GM13976 (cell line): ENCODE measurements at places on chromosomes 3 and 15.

DNA sequence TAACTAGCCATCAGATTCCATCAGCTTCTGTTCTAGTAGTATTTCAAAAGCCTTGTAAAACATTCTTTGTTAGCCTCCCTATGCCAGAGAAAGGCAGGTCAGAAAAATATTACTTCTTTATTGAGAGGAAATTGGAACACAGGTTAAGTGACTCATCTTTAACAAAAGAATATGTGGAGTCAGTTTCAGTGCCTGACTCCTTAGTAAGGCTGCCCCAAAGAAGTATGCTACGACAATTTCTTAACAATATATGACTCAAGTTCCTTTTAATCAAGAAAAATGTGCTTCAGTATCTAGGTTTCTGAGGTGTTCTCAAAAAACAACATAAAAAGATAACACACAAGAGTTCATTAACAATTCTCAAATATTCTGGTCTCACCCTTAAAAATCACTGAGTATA is 139.2 kb downstream of the VPS13C start:
- DNase-seq: no peak

DNA sequence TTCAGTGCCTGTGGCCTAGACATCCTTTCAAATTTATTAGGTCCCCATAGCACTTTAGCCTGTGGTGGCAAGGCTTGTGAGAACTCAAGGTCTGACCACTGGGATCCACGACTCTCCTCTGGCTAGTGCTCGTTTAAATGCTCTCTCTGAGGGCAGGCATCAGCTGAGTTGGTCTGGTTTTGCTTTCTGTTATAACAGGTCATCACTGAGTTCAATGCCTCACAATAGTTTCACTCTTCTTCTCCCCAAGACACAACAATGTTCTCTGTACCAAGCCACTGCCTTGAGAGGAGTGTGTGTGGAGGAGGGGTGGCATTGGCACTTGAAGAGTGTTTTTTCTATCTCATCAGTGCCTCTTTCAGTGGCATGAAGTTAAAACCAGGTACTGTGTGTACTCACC is 7.6 kb downstream of the OR5K4 start:
- no peak for DNase-seq

DNA sequence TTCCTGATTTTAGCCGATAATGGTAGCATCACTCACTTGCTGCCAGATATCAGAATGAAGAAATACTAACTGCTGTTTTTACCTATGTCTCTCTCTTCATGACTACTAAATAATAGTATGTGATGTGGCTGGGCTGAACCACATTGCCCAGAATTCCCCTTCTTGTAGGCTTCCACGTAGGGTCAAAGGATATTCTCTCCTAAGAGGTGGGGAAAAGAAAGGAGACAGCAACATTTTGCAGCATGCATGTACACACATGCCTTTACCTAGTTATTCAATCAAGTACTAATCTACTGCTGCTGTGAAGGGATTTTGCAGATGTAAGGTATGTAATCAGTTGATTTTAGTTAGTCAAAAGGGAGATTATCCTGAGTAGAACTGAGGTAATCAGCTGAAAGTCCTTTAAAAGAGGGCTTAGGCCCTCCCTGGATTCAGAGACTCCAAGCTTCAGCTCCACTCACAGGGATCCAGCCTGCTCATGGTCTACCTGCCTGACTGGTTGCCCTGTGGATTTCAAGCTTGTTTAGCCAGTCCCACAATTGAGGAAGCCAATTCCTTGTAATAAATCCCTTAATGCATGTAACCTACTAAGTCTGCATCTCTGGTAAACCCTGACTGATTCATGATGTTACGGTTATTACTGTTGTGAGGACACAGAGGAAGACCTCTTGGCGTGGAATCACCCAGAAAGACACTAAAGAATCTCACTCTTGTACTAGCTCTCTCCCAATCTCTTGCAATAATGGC is 20.4 kb downstream of the PLD1 start:
- no peak for DNase-seq

DNA sequence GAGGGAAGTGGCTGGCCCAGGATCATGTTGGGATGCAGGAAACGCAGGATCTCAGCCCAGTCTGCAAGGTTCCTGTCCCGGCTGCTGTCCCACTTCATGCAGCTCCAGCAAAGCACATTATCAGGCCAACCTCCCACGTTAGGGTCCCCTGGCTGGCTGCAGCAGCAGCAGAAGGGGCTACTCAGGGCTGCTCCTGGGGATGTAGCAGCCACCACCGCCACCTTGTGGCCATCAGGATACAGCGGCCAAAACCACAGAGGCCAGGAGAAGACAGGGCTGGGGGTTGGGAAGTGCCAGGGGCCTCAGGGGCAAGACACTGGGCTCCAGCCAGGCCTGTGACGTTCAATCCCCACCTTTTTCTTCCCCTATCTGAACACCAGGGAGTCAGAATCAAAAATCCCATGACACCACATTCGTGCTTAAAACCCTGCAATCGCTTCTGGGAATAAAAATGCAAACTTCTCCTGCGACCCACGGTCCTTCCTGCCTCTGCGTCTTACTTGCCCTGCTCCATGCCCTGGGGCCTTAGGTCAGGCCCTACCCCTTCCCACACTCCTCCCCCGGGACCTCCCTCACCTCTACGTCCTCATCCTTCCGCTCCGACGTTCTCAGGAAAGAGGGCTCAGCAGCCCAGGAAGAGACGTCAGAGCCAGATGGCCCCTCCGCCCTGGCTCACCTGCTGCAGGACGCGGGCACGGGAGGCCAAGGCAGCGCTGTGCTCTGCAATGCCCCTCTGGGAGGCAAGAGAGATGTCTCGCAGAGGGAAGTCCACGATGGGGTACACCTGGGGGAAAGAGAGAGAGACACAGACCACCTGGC is 21.5 kb downstream of the SSUH2 start:
- DNase-seq: peak; percentile 85

DNA sequence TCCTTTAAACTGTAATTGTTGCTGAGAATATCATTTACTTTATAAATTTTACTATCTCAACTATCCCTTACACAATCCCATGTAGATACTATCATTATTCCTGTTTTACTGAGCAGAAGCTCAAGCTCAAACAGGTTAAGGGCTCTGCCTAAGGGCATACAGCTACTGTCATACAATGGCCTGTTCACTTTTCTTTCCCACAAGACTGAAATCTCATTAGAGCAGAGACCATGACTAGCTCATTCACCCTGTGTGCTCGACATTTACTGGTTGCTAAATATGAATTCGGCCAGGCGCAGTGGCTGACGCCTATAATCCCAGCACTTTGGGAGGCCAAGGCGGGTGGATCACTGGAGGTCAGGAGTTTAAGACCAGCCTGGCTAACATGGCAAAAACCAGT is 1.6 kb upstream of the MESP2 start:
- DNase-seq: no peak

- no peak for DNase-seq
These were observed 46.0 kb downstream of the RAB11A start for GRCh38 chr15:65914981-65915925.

GRCh38 chr3:29349049-29349448 is 68.2 kb downstream of the RBMS3 start:
- no peak for DNase-seq

DNA sequence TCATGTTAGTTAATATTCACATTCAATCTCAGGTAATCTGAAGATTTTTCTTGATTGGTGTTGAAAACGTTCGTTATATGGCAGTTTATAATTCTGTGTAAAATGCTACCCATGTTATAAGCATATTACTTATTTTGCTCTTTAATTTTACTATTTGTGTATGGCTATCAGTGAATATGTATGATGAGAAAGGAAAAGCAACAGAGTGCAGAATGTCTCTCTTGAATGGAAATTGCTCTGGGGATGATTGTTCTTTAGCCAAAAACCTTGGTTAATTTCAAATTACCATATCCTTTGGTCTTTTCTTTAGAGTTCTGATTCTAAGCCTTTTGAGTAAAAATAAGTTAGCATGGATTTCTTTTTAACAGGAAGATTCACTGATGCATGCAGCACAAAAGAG is 2.5 kb downstream of the SERPINI1 start:
- DNase-seq: no peak

- no peak for DNase-seq
These were observed 22.4 kb downstream of the GYG1 start for GRCh38 chr3:149013726-149014125.

- no peak for DNase-seq
These were observed 43.6 kb upstream of the PDZRN3 start for GRCh38 chr3:73668391-73668790.

- no peak for DNase-seq
These were observed 19.7 kb downstream of the GABPB1 start for GRCh38 chr15:50335251-50335650.

- peak; percentile 95 for DNase-seq
These were observed at the start of gene ADAMTS7 for GRCh38 chr15:78811124-78811824. Gene ADAMTS7 (minus strand): TSS chr15:78811464. CDS start chr15:78811220, 244 bp downstream.

GRCh38 chr15:62983956-62984355 is 58.6 kb upstream of the TPM1 start:
- DNase-seq: no peak

- peak; percentile 95 for DNase-seq
These were observed 611 bp upstream of the LINGO1 start for GRCh38 chr15:77633134-77633912.

GRCh38 chr3:66493458-66494099 is 7.2 kb downstream of the LRIG1 start:
- no peak for DNase-seq

GRCh38 chr3:86856711-86857110 is 134.2 kb downstream of the VGLL3 start:
- DNase-seq: no peak

- no peak for DNase-seq
These were observed 407.3 kb upstream of the PPP2R3A start for GRCh38 chr3:135558150-135558783.

GRCh38 chr3:182629521-182629920 is 163.8 kb upstream of the ATP11B start:
- no peak for DNase-seq

DNA sequence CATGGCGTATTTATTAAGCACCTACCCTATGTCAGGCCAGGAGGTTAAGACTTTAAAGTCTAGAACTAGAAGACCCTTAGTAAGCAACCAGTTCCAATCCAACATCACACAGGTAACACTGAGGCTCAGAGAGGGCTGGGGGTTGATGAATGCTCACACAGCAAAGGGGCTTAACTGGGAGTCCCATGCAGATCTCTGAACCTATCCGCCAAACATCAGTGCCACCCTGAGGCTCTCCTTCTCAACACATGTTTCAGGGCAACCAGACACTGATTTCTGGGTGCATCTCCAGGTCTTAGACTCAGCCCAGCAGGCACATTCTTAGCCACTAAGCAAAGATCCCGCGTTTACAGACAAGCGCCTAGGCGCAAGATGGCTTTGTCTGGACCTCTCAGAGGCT is 92.0 kb upstream of the SLC6A11 start:
- DNase-seq: no peak

DNA sequence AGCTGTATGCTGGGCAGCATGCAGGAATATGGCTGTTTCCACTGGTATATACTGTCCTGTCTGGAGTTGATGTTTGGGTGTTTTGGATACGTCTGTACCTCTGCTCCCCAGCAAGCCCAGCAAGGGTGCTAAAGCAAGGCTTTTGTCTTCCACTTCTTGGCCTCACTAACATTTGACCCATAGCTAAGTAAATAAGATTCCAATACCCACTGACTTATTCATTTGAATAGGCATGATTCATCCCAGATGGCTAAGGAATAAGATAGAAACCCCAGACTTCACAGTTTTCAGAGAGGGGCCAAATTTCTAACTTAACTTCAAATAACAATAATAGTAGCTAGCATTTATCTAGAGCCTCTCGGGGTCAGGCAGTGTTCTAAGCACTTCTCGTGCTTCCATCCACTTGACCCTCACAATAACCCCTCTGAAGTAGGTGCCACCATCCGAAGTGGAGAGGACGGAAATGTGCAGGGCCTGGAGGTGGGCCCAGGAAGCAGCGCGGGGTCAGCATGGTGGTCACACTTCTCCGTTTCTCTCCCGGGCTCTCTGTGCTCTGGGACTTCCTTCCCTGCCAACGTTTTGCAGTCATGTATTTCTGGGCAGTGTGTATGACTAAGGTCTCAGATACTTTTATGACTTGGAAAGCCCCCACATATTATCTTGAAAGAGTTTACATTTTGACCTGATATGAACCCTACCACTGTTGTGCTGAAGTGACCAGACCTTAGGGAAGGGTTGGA is 39.3 kb downstream of the LRRK1 start:
- no peak for DNase-seq

- DNase-seq: no peak
These were observed 13.3 kb downstream of the EBLN2 start for GRCh38 chr3:73074781-73075180.

DNA sequence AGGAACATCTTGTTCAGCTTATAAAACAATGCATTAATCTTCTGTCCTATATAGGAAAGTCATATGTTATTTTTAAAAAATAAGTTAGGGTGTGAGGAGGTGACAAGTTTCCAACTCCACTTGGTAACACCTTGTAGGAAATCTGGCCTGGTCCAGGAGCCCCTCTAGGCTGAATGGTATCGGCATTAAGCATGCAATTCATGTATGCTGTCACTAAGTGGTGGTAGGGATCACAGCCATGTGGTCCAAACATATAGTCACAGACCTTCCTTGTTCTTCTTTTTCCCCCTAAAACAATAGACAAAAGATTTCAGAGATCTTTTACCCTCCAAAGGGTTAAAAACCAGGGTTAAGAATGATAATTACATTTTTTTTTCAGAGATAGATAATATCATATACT is 4.2 kb upstream of the APBA2 start:
- DNase-seq: no peak

DNA sequence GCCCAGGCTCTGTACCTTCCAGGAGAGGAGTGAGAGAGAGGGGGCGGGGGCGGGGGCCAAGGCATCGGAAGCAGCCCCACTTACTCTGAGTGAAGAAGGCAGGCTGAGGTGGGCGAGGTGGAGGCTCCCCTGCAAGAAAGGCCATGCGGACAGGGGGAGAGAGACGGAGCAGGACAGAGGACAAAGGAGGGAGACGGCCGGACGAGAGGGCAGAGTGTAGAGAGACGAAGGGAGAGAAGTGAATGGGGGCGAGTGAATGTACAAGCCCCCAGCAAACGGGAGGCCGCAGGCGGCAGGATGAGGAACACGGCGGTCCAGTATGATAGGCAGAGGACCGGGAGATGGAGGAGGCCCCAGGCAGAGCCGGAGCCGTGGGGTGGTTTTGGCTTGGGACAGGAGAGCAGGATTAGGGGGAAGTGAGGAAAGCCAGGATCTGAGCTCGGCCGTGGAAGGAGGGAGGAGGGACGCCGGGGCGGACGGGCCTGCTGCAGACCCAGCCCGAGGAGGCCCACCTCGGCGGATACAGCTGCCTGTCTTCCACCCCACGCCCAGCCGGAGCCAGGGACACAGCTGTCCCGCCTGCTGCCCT is 38.8 kb downstream of the TNK2 start:
- no peak for DNase-seq

- no peak for DNase-seq
These were observed 44.8 kb upstream of the NTRK3 start for GRCh38 chr15:88301311-88301710.

- DNase-seq: peak; percentile 23
These were observed 285.1 kb downstream of the LPP start for GRCh38 chr3:188439080-188439479.

DNA sequence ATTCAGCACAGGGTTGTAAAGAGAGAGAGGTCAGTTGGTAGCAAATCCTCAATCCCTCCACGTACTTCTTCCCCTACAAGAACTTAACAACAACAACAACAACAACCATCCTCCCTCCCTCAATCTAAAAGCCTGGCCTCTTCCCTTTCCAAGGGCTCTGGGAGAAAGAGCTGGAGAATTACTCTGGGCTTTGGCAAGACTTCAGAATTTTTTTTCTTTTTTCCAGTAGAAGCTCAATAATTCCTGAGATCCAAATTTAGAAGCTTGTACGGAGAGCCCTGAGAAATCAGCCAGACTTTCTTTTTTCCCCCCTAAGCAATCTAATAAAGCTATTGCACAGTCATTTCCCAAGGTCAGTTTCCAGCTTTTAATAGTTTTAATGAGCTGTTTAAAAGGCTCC is 95.8 kb upstream of the CACNA2D3 start:
- DNase-seq: no peak
